ENCODE measurements at places on chromosomes 7 and 10.

GRCh38 chr10:49471532-49471931, 67.4 kb downstream of the ERCC6 start:
- DNase-seq: no peak

DNA sequence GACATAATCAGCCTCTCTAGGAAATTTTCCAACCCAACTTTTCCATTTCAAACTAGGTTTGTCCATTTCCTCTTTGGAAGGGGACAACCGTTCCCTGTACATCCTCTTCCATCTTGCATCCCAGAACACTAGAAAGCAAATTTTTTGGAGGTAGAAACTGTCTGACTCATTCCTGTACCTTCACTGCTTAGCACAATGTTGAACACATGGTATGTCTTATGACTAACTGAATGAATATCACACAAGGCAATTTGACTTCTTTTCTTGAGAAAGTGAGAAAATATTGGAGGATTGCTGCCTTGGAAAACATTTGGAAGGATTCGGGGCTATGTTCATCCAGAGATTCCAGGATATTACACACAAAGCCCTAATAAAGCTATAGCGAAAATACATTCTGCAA, 289.1 kb downstream of the FGFR2 start:
- no peak for DNase-seq

- no peak for DNase-seq
These were observed 57.7 kb downstream of the TNPO3 start for GRCh38 chr7:128997181-128997580.

DNA sequence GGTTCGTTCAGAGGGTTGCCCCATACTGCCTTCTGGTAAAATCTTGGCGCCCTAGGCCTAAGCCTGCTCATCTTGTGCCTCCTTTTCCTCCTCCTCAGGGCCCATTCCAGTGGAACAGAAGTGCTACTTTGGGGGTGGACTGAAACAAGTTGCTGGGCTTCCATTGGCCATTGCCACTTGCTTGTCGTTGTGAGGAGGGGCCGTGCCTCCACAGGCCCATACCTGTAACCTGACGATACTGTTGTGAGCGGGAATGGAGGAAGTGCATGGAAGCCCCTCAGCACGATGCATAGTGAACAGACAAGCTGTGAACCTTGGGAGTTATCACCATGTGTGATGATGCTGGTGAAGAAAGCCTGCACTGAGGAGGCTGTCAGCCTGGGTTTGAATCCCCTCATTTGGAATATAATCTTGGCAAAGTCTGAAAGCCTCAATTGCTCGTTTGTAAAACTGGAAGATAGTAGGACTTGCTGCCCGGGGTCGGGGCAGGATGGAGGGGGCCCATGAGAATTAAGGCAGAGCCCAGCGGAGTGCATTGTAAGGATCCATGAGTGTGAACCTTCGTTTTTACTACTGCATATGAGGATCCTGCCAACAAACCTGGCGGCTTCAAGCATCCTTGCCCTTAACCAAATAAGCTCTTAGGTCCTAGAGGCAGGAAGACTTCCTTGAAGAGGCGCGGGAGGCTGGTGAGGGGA, 671 bp upstream of the PAPSS2 start:
- no peak for DNase-seq

DNA sequence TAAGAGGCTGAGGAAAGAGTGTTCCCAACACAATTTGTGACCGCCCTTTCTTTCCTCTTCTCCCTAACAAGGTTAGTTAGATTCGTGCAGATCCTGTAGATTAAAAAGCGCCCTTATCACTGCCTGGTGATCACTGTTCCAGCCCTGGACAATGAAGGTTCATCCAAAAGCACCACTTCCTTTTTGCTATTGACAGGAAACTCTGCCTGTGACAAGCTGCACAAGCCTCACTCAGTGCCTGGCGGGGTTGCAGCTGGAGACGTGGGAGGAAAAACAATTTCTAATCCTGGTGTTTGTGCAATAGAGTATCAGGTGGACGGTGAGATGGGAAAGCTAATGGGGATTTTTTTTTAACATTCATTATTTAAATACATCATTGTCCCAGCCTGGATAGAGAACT, 105.9 kb upstream of the CAV2 start:
- no peak for DNase-seq

- no peak for DNase-seq
These were observed 102.3 kb upstream of the FAM171A1 start for GRCh38 chr10:15473396-15473767.

GRCh38 chr10:22618078-22618785, 96.1 kb downstream of the PIP4K2A start:
- no peak for DNase-seq

DNA sequence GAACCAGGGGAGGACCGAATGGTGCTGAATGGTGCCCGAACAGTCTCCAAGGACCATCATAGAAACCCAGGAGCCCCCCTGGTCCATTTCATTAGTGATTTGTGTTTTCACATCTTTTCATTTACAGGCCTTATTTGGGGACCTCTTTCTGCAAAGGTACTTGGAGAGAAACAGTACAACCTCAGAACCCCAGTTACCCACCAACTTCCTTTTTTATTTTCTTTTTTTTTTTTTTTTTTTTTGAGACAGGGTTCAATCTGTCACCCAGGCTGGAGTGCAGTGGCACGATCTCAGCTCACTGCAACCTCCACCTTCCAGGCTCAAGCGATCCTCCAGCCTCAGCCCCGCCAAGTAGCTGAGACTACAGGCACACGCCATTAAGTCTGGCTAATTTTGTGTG, 13.0 kb upstream of the ELN start:
- no peak for DNase-seq

- DNase-seq: no peak
These were observed 117.6 kb downstream of the DIP2C start for GRCh38 chr10:571688-572451.

- no peak for DNase-seq
These were observed 14.4 kb downstream of the CDC14C start for GRCh38 chr7:48938539-48939295.

DNA sequence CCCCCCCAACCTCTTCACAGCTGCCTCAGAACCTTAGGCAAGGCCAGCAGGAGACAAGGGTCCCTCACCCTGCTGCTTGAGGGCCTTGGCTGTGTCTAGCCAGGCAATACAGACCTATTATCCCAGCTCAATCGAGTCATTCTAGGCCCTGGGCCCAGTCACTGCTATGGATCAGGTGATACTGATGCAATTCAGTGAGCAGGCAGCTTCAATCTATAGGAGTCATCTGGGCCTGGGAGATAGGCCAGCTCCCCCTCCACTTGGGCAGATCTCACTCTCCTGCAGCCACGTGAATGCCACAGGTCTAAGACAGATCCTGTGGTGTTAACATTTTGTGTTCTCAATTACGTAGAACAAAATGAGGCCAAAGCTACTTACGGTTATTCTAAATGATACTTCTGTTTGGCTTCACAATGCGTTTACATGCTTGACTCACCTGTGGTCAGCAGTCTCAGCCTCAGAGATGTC, 68.0 kb upstream of the LRRC4 start:
- no peak for DNase-seq

- DNase-seq: no peak
These were observed 35.2 kb upstream of the BMPER start for GRCh38 chr7:33870120-33870519.

DNA sequence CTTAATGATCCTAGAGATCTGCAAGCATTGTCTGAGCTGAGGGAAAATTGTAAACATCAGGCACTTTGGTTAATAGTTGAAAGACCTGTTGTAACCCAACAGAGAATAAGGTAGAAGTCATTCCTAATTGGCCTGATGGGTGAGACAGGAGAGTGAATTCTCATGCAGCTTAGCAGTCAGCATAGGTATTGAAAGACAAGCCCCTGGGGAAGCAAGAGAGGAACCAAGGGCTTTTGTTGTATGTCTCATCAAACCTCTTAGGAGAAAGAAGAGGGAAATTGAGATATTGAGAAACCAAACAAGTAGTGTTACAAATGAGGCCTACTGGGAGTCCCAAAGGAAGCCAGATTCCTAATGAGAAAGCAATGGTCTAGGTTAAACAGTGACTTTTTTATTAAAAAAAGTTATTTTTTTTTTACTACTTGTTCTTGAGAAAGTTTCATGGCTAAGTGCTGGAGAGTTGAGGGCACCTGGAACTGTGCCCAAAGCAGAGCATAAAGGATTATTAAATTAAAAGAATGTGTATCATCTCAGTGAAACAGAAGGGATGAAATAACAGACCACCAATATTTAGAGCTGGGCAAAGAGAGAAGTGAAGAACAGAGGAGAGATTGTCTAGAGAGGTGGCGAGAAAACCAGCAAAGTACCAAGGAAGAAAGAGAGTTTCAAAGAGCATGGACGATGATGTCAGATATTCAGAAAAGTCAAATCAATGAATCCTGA, 168.9 kb downstream of the CDK14 start:
- no peak for DNase-seq

DNA sequence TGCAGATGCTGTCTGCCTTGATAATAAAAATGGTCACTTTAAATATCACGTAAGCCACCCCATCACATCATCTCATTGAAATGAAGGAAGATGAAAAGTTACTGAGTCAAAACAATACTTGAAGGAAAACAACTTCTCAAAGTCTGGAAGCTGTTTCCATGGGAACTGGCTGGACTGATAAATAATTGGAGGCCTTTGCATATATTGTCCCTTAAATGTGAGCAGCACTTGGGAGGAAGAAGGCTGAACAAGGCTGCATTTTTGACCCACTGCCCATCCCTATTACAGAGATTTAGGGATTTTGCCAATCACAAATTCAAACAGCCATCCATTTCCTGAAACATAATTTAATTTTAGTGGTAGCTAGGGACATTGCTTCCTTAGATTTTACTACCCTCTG, 18.2 kb upstream of the MAGI2 start:
- no peak for DNase-seq

DNA sequence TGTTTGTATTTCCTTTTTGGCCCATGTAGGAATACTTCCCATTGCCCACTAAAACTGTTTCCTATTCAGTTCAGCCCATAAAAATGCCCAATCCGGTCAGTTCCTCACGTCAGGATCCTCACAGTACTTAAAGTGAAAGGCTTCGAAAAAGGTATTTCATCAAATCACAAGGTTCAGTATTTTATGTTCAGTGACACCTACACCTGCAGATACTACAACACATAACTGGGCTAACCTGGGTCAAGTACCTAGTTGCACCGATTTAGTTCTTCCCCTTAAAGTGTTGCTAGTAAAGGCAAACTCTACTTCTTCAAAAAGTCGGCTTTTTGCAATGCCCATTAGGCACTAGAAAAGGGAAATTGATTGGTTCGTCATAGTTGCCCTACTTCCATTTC, 1.1 kb downstream of the SNX13 start:
- no peak for DNase-seq

DNA sequence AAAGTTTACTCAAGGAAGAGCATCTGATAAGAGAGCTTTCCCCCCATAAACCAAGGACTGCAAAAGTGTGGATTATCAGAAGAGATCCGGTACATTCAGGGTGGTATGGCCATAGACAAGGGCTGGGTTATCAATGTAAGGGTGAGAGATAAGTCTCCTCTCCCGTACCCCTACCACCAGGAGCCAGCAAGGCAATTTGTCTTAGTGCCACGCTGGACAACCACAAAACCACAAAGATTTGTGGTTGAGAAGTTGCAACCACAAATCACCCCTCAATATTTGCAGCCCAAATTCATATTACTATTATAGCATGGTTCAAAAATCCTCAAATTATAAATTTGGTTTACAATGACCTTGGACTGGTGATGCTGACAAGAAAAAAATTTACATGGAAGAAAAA, 2.3 kb upstream of the ZSCAN25 start:
- no peak for DNase-seq

DNA sequence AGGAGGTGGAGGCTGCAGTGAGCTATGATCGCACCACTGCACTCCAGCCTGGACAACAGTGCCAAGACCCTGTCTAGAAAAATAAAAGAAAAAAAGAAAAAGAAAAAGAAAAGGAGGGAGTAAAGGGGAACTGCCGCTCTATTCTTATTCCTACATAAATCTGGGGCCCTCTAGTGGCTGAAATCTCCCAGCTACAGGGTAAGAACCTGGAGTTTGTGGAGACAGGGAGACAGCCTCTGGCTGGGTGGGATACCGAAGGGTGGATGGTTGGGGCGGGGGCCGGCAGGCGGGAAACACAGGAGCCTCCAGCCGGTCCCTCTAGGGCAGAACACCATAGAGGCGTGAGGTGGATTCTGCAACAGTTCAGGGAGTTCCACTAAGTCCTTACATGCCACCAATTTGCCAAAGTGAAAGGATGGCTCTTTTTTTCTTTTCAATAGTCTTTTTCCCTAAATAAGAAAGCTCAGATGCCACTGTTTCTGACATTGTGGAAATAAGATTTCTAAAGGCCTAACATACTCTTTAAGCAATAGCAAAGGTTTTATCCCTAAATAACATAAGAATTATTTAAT, 117.3 kb downstream of the SVIL start:
- DNase-seq: no peak

GRCh38 chr10:7045891-7046599, 364.8 kb downstream of the SFMBT2 start:
- DNase-seq: peak; percentile 54

- DNase-seq: no peak
These were observed 203.9 kb upstream of the NEBL start for GRCh38 chr10:21100871-21101514.

- DNase-seq: no peak
These were observed 708.7 kb downstream of the SUGCT start for GRCh38 chr7:40843338-40843985.

GRCh38 chr10:118978316-118978997, 51.1 kb upstream of the NANOS1 start:
- no peak for DNase-seq

GRCh38 chr7:141992688-141993087, 3.0 kb upstream of the MGAM start:
- DNase-seq: no peak

DNA sequence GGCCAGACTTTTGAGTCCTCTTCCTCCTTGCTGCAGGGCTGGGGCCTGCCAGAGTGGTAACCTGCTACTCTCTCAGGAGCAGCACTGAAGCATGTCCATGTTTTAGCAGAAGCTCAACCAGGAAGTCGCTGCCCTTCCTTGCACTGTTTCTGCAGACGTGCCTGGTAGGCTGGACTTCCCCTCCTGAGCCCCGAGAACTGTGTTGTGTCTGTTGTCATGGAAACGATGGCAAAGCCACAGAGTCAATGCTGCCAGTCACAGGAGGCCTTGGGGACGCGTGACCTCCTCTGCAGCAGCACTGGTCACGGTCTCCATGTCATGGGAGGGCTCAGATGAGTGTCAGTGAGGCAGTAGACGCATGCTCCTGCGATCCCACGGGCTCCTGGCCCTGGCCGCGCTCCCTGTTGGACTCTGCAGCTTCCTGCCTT, 145.5 kb downstream of the FANK1 start:
- peak; percentile 81 for DNase-seq

DNA sequence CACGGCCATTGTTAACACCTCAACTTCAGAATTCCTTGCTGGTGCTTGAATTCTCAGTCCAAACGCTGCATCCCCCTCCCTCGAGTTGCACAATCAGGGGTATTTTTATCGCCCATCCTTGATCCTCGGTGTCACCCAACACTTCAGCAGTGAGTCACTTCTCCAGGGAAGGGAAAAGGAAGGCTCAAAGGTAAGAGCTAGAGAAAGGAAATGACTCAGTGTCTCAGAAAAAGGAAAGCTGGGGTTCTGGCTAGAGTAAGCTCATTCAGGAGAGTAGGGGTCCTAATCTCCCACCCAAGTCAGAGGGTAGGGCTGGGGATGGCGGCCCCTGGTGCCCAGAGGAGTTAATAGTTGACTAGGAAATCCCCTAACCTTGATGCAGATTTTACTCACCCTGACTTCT, 39.8 kb upstream of the TRIM8 start:
- no peak for DNase-seq

GRCh38 chr10:3400348-3400747, 227.8 kb upstream of the PITRM1 start:
- no peak for DNase-seq

GRCh38 chr10:105279101-105279500, 638.0 kb downstream of the SORCS3 start:
- DNase-seq: no peak

GRCh38 chr7:149846436-149847046, 8.4 kb downstream of the ZNF862 start:
- DNase-seq: no peak

Data from CD4-positive, alpha-beta T cell treated with Interleukin-21 for 1 hour (primary cell).